ENCODE measurements at places on chromosomes 11 and 22.

DNA sequence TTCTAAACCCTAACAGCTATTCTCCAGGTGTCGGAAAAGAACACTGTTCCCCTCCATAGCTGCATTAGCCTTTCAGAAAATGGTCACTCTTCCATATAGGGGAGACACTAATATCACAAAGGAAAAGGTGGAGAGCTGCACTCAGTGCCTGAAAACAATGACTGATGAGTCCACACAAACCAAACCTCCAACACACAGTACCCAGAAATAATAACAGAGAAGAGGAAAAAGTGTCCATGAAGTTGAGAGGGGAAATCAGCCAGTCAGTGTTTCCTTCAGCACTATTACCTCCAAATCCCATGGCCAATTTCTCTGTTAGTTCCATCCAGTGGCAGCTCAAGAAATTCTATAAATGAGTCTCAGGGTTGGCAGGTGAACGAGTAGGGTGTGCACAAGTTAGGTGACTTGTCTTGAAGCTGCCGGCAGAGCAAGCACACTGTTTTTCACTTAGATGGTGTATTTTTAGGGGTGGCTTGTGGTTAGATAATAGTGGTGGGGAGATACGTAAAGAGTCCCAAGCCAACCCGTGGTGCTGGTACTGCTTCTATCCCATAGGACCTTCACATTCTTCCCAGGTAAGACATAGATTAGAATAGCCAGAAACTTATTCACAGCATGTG lies 84.5 kb upstream of the CHRM4 start:
- DNase-seq: no peak

DNA sequence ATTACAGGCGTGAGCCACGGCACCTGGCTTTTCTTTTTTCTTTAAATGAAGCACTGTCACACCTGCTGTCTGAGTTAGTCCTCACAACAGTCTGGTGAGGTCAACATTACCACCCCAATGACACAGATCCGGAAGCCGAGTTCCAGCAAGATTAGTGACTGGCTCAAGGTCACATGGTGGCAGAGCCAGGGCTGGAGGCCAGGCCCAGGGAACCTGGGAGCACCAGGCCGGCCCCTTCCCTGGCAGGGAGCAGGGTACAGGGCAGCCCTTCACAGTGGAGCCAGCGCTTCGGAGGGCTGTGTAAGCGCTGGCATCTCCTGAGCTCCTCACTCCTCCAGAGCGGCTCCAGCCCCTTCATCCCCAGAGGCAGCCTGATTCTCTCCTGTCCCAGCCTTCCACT lies 118.7 kb downstream of the ST3GAL4 start:
- DNase-seq: no peak

GRCh38 chr11:17639091-17639490 lies 80.3 kb upstream of the MYOD1 start:
- no peak for DNase-seq

GRCh38 chr11:110174645-110175310 lies 81.6 kb downstream of the ZC3H12C start:
- DNase-seq: no peak

Measured in putamen (tissue), 1 donor.